ENCODE measurements at places on chromosomes 7 and 10.

DNA sequence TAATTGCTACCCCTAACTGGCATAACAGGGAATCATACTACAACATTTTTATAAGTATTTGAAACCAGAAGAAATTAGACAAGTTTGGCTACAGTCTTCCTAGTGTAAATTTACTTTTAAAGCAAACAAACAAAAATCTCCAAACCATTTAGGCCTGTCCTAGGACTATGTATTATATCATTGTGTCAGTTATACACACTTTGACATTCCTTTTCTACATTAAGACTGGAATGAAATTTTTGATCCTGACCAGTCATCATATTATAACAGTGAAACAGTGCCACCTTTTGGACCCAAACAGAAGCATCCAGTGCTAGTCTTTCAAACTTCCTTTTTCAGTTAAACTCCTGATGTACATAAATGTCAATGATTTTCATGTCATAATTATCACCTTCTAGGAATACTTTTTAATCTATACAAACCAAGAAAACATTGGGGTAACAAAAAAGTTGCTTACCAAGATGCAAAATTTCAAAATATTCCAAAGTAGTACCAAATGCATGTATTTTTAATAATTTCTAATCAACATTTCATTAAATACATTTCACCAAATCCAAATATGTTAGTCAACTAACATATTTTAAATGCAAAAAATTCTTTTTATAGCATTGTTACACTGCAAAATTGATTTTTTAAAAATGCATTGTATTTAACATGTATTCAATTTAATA lies 75.7 kb downstream of the IMMP2L start:
- DNase-seq, result no peak

DNA sequence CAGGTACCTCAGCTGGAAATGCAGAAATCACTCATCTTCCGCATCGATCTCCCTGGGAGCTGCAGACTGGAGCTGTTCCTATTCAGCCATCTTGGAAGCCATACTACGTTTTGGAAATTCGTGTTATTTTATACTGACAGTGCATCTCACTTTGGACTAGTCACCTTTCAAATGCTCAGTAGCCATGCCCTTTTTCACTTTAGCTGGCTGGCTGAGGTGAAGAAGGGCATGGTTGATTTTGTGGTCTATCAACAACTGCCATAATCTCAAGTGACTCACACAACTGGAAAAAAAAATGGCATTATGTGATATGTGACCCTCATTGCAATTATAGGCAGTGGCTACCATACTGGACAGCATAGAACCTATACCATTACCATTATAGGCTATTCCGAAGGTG lies 100.5 kb downstream of the CCDC71L start:
- no peak for DNase-seq

- no peak for DNase-seq
Measured at GRCh38 chr7:24366876-24367275, 82.9 kb downstream of the NPY start.

- DNase-seq, result no peak
Measured at GRCh38 chr10:97065128-97065527, 120.6 kb downstream of the SLIT1 start.

GRCh38 chr10:82910301-82910700 lies 1035.3 kb downstream of the NRG3 start:
- DNase-seq, result no peak

GRCh38 chr10:5945190-5945509 lies 32.2 kb downstream of the IL15RA start:
- DNase-seq, result no peak

- DNase-seq, result no peak
Measured at GRCh38 chr7:42471573-42472174, 234.7 kb upstream of the GLI3 start.

- DNase-seq, result no peak
Measured at GRCh38 chr7:121000081-121000983, 11.8 kb downstream of the CPED1 start.

- DNase-seq, result no peak
Measured at GRCh38 chr10:63110940-63111339, 22.2 kb upstream of the NRBF2 start.

- DNase-seq, result no peak
Measured at GRCh38 chr7:121442845-121443244, 46.7 kb upstream of the FAM3C start.

GRCh38 chr10:18214691-18215563 lies 74.7 kb downstream of the CACNB2 start:
- no peak for DNase-seq

DNA sequence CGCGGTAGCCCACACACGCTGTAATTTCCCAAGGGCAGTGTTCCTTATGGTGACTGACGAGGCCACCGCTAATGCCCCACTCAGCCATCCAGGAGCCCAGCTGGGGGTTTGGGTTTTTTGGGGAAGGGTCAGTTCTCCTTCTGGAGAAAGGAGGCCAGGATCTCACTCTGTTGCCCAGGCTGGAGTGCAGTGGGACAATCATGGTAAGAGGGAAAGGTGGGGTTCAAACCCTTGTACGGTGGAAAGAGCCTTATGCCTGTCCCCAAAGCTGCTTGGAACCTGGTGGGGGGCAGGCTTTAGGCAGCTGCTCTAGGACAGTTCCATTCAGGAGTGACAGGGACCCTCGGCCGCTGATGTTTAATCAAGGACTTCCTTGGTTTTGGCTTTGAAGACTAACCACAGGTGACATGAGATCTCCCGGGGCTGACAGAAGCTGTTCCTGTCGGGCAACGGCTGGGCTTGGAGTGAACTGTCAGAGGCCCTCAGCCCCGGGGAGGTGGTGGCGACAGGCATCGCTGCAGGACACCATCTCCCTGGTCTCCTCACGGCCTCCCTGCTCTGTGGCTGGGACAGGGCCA lies 84.5 kb downstream of the CARD11 start:
- no peak for DNase-seq

- no peak for DNase-seq
Measured at GRCh38 chr10:79158402-79159097, 89.8 kb downstream of the ZMIZ1 start.

- peak; percentile 20 for DNase-seq
Measured at GRCh38 chr10:131972474-131973071, 9.2 kb downstream of the BNIP3 start.

- DNase-seq, result no peak
Measured at GRCh38 chr7:92609921-92610518, 19.8 kb upstream of the FAM133B start.

GRCh38 chr10:29540016-29540415 lies 94.8 kb downstream of the SVIL start:
- DNase-seq, result no peak
